ENCODE measurements at places on chromosomes 12 and 14.

DNA sequence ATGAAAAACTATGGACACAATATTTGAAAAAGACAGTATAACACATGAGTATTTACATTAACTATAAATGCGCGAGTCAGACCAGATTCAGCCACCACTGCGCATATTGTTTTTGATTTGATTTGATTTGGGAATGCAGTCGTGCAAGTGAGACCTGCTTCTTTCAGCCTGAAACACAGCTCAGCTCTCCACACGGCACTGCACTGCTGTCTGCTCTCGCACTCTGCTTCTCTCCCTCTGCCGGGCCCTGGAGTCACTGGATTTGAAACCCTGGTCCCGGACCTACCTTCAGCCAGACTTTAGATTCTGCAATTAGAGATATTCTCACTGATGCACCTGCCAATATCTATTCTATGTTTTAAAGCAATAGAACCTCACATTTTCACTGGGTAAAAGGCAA lies 143.9 kb upstream of the TMEM132C start:
- no peak for DNase-seq

DNA sequence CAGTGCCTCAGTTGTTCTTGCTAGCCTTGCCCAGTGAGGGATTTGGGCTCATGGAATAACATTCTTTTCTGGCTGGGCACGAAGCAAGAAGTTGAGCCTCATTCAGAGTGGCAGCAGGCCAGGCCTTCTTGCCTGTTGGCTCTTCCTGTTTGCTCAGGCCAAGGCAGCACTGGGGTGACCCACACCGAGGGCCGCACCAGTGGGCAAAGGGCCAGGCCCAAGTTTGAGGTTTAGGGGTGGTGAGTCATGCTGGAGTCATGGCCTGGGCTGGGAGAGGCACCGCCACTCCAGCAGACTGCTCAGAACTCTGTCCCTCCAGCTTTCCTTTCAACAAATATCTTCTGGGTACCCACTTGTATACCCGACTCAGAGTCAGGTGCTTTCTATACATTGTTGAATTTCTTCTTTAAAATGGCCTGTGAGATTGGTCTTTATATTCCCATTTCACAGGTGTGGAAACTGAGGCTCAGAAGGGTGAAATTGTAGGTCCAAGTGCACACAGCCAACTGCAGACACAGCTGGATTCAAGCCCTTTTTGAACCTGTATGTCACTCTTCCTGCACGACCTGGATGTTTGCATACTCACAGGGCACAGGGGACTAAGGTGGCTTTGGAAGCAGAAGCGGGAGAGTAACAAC lies 279.4 kb downstream of the FOXN3 start:
- no peak for DNase-seq

GRCh38 chr12:64175254-64175945 lies 46.7 kb downstream of the KICS2 start:
- no peak for DNase-seq

GRCh38 chr12:132167611-132168310 lies 23.5 kb downstream of the NOC4L start:
- no peak for DNase-seq

DNA sequence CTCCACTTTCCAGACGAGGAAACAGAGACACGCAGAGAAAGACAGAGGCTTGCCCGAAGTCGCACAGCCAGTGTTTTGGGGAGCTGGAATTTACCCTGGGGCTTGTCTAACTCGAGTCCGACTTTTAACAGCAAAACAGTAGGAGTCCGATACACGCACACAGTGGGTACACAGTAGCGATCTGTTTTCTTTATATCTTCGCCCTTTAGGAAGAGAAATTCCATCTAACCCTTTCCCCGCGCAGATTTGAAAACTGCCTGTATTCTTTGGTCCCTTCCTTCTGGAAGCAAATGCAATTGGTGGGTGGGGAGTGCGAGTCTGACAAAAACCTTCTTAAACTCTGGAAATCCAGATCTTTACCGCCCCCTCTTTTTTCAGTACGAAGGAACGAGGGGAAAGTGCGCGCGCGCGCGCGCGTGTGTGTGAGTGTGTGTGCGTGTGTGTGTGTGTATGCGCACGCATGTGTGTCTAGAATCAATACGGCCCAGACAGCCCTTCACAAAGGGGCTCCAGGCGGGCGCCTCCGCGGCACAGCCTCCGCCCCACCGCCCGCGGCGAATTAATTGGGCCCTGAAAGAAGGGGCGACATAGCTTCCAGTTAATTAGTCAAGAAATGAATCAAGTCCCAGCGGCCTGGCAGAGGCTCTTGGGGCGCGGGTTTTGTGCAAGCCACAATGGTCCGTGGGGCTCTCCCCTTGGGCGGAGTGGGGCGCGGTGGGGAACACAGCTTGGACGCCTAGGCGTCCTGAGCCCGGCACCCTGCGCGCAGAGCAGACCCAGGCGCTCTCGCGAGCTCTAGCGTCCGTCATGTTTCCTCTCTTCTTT lies 14.0 kb upstream of the TBX3 start:
- peak; percentile 70 for DNase-seq

- DNase-seq: no peak
Observed at GRCh38 chr14:86799244-86799647, 1193.7 kb downstream of the GALC start.

- DNase-seq: no peak
Observed at GRCh38 chr14:63486738-63487137, 56.4 kb downstream of the PPP2R5E start.

- no peak for DNase-seq
Observed at GRCh38 chr12:9792185-9792900, 31.6 kb upstream of the CD69 start.

- DNase-seq: no peak
Observed at GRCh38 chr14:75167325-75167724, 9.1 kb downstream of the TMED10 start.

DNA sequence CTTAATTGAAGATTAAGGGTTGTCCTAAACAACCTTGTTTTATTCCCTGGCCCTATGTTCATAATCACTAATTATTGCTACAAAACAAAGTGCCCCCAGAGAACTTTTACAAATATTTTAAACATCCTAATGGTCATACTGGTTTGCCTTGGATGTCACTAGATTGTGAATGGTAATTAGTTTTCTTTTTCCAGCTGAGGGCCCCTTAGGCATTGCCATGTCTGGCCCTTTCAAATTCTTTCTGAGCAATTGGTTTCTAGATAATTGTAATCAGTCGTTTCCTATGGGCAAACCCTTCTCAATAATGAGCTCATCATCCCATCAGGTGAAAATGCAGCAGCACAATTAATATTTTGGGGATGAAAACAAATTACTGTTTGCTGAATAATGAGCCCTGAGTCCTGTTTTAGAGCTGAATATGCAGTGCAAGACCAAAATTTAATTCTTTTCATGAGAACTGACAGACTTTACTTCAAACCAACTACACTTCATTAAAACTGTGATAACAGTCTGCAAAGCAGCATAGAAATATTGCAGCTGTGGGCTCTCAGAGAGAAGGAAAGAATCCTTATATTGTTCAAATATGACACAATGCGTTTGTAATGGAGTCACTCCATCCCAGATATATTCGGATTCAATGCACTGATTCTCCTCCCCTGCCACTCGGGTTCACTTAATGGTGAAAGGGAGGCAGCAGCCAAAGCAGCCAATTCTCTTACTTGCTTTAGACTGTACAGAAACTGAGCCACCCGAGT lies 67.7 kb upstream of the ARHGAP5 start:
- DNase-seq: no peak

DNA sequence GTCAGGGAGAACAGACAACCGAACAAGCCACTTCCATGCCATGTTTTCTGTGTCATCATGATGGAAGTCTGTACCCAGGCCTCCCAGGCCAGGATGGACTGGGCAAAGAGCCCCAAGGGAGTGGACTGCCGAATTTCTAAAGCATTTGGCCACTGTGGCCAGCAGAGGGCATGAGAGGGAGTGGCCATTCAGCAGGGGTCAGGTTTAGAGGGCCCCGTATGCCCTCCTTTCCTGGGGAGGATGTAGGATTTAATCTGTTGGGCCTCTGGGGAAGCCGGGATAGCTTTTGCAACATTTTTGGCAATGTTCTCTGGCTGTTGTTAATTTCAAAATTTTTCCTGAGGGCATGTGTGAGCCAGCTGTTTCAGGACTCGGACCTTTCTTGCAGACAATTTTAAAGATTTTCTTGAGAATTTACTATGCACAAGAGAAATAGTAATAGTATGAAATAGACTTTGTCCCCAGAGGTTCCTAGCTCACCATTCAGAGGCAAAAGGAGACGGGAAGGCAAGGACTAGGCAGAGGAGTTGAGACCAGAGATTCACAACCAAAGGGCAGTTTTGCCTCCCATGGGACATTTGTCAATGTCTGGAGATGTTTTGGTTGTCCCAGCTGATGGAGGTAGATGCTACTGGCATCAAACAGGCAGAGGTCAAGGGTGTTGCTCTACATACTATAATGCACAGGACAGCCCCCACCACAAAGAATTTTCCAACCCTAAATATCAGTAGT lies 18.0 kb downstream of the ACACB start:
- no peak for DNase-seq

- no peak for DNase-seq
Observed at GRCh38 chr12:94714378-94715114, 64.2 kb upstream of the TMCC3 start.

DNA sequence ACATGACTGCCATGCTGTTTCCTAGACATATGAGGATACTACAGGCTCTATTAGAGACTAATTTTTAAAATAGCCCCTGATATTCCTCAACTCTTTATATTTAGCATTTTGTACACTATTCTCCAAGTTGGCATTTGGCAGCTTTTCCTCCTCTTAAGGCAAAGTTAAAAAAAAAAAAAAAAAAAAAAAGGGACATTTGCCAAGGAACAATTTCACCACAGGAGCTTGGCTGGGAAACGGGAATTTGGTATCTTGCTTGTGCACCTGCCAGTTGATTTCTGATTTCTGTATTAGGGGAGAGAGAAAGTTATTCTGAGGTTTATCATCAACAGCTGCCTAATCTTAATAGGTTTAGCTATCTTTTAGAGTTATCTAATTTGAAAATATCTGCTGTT lies 87.2 kb downstream of the CAND1 start:
- DNase-seq: no peak

- DNase-seq: no peak
Observed at GRCh38 chr12:15620741-15621539, 168.2 kb downstream of the EPS8 start.

DNA sequence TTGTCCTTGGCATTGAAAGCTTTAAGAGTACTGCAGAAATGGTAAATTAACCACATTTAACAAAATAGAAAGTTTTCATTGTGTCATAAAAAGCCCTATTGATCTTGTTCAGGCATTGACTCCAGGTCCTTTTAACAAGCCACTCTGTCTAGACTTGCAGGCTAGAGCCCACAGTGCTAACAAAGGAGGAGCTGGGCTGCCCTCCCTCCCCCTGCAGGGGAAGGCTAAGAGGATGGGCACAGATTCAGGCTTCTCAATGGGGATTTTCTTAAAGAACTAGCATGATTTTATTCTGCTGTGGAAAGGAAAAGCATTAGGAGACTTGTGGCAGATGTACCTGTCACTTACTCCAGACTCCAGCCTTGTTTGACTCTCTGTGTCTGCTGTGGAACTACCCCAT lies 463.6 kb downstream of the NRXN3 start:
- no peak for DNase-seq

DNA sequence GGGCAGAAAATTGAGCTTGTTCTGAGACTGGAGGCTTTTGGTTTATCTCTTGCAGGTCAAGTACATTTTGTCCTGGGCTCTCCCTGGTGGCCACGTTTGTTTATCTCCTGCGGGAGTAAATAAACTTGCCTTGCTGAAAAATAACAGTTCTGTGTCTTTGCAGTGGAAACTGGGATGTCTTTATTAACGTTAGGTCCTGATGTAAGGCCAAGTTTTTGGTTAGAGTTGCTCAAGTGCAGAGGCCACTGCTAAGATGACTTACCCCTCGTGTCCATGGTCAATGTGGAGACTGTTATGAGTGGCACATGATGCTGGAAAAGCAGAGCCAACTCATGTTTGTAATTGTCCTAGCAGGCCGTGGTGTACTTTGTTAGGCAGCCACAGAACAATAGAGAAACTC lies 3.8 kb downstream of the PTPN11 start:
- no peak for DNase-seq

DNA sequence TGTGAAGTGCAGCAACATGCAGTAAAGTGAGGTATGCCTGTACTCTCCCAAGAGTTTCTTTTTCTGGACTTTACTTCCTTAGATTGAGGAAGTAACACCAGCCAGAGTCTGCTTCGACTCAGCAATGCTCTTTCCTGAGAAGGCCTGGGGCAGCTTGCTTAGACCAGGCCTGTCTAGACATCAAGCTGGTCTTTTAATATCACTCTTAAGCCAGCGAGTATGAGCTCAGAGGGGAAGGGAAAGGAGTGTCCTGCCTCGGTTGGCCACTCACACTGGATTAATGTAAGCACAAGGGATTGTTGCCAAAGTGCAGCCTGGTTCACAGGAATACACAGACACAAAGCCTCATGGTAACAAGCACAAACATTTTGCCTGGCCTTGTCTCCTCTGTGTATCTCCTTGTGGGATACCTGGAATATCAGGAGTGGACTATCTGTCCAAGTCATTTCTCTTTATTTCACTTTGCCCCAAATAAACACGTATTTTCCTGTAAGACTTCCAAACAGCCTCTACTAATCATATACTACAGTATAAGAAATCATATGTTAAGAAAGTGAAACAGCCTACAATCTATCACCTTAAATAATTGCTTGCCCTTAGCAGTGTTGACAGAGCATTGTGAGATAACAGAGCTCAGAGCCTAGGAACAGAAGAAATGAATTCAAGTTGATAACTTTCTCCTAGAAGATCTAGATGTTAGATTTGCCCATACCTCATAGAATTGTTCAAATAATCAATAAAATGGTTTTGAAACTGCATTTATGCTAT lies 121.2 kb upstream of the DAAM1 start:
- DNase-seq: no peak

- DNase-seq: no peak
Observed at GRCh38 chr12:57575771-57576612, 15.0 kb upstream of the PIP4K2C start.

Measured in left forelimb (tissue), 1 donor.